Transverse colon (tissue), 4 donors: ENCODE measurements at places on chromosomes 4 and X. TPM values are rescaled to one million over a fixed set of nuclear protein-coding genes. Genes with fewer than 3 reads are reported as not detected.

Gene TCEAL8
- 41.4 TPM for total RNA-seq

Gene BEX5
- 1.5 TPM for total RNA-seq

Gene DMP1
- not detected for total RNA-seq

Gene THAP9
- total RNA-seq: 7.3 TPM

Gene NSUN7
- 11.0 TPM for total RNA-seq
